Activated T-cell treated with anti-CD3 and anti-CD28 coated beads, Interleukin-2, amount 50 U/mL, for 72 hours (primary cell): ENCODE measurements at places on chromosomes 7 and 10. TPM values are rescaled to one million over a fixed set of nuclear protein-coding genes. Genes with fewer than 3 reads are reported as not detected.

DNA sequence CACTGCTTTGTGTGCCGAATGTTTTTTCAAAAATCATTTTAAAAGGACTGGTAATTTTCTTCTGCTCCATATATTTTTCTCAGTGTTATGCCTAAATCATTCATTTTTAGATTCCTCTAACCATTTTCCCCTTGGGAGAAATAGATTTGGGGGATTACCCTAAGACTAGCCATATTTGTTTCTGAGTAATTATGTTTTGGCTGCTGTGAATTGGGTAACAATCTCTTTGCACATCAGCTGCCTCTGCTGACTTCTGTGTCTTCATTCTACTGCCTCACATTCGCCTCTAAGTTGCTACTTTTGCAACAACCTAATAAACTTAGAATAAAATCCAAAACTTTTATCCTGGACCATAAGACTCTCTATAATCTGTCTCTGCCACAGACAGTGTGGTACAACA lies 18.5 kb upstream of the MRC1 start:
- DNase-seq: no peak

GRID2IP gene
- 0.28 TPM for total RNA-seq

- DNase-seq: no peak
Observed at GRCh38 chr7:123057911-123058310, 62.4 kb upstream of the TAS2R16 start.

DNA sequence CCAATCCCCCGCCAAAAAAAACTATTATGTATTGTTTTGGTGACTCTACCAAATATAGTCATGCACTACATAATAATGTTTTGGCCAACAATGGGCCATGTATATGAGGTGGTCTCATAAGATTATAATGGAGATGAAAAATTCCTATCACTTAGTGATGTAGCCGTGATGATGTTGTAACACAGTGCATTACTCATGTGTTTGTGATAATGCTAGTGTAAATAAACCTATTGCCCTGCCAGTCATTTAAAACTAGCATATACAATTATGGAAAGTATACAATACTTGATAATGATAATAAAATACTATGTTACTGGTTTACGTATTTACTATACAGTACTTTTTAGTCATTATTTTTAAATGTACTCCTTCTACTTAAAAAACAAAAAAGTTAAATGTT lies 101.5 kb downstream of the SLC25A40 start:
- DNase-seq: no peak

H2BK1 gene
- 4.4 TPM for total RNA-seq

DNA sequence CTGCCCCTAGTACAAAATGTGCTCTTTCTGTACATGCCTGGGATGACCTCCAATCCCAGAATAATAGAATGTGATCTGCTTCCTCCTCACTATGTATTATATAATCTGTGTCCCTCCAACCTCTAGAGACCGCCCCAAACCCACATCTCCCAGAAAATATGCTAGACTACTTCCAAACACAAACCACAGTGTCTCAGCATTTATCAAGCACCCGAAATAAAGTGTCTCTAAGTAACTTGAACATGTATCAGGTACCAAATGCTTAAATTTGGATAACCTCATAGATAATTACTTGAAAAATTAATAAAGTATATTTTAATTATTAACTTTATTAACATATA lies 16.1 kb downstream of the LYZL1 start:
- no peak for DNase-seq

DNA sequence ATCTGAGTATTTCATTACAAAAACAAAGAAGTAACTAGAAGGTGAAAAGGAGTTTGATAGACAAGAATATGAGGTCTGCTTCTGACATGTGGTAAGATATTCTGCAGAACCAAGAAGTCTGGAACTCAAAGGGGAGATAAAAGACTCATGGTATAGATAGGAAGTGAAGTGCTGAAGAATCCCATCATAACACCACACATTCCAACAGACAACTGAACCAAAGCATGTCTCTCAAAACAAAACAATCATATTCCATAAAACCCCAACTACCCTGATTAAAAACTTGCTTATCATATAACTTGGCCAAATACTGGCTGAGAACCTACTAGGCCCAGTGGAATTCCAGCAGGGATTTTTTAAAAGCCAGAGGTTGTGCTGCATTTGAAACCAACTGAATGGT lies 178.7 kb downstream of the JAZF1 start:
- no peak for DNase-seq

- no peak for DNase-seq
Observed at GRCh38 chr7:30956704-30957103, 7.0 kb upstream of the GHRHR start.

- DNase-seq: peak; percentile 88
Observed at GRCh38 chr7:55534262-55534915, 37.9 kb downstream of the VOPP1 start.

SPDYE9 gene
- total RNA-seq: not detected

DNA sequence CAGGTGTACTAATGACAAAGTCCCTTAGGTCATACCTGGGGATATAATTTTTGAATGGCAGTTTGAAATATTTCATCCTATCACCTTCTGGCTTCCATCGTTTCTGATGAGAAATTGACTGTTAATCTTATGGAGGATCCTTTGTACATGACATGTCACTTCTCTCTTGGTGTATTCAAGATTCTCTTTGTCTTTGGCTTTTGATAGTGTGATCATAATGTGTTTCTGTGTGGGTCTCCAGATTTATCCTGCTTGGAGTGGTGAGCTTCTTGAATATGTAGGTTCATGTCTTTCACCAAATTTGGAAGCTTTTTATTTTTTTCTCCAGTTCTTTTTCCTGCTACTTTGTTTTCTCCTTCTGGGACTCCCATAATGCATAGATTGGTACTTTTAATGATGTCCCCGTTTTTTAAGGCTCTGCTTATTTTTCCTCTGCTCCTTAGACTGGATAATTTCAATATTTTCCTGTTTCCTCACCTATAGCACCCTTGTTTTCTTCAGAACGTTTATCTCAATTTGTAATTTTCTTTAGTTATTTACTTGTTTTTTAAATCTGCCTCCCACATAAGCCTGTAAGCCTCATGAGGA lies 4.4 kb downstream of the RBM33 start:
- no peak for DNase-seq

- DNase-seq: no peak
Observed at GRCh38 chr10:75159519-75159918, 48.1 kb downstream of the SAMD8 start.

GRCh38 chr10:6061056-6061455 lies 1.1 kb downstream of the IL2RA start:
- DNase-seq: no peak

DNA sequence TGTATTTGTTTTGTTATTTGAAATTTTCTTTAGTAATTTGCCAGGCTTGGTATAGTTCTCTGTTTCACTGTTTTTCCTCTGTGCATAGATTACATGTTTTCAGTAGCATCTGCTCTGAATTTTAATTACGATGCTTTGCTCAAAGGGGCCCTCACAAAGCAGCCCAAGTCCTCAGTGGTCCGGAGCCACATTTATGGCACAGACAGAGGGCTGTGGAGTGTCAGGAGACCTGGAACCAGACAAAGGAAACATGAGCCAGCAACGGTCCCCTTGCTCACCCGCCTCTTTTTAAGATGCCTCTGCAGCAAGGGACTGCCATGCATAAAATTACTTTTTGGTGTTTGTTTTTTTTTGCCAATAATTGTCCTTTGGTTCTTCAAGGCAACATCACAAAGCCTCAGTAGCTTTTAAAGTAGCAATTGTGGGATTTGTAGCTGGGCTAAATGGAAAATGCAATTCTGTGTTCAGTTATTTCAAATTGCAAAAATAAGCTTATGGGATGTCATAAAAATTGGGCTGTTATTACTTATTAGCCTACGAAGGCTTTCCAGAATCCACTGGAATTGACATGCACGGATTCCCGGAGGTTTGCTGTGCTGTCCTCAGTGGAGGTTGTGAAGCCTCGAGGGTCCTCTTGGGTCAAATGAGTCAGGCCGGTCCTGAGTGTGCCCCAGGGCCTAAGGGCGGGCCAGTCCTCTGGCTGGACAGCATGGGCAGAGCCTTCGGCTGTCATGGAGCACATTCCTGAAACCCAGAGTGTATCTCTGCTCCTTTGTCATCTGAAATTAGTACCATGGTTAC lies 422.8 kb downstream of the GLRX3 start:
- no peak for DNase-seq

- no peak for DNase-seq
Observed at GRCh38 chr10:93072713-93073538, 767 bp upstream of the CYP26A1 start.

OR6V1 gene
- not detected for total RNA-seq

- DNase-seq: peak; percentile 7
Observed at GRCh38 chr10:119817991-119818888, 54.4 kb downstream of the MCMBP start.

- DNase-seq: no peak
Observed at GRCh38 chr7:134938141-134938540, 48.2 kb upstream of the AGBL3 start.

DNA sequence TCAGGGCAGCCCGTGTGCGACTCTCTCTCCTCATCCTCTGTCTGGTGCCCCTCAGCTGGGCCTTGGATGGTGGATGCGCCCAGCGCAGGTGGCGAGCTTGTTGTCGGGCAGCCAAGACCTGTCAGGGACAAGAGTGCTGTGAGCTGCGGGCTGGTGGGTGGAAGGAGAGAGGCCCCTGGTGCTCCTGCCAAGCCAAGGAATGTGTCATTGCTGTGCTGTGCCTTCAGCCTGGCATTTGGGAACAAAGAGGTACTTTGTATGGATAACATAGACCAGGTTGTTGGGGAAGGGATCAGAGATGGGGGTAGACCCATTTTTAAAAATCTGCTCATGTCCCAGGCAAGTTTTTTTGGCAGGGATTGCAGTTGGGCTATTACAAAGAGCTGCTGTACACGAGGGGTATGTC lies 120.9 kb downstream of the PKD1L1 start:
- no peak for DNase-seq

CCDC136 gene
- total RNA-seq: 4.6 TPM

DNA sequence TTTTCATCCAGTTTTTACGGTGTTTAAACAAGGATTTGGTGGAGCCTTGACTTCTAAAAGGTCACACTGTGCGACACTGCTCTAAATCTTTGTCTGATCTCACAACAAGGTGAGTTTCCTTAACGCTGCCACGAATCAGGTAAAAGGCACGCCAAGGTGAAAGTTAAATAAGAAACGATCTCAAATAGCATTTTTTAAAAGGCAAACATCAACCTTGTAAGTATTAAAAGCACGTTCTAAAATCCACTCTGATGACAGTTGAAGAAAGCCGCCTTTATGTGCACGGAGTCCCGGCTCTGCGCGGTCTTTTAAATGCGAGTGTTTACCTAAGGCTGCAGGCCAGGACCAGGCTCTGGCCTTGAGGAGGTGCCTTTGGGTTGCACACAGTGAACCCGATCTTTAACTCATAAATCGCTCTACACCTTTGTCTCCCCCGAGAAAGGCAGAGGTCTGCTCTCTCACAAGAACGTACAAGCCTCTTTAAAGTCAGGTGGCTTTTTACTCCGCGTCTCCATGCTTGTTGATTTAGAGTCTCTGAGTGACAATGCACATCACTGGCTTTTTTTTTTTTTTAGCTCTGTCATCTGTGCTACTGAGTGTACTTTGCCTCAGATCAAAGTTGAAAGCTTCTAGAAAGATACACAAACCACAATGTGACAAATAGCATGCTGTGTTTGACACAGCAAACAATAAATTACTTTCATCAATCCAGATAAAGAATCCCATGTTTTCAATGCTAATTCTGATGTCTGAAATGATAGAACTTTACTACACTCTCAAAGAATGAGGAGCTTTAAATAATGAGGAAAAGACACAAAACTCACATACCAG lies 25.9 kb upstream of the RNF32 start:
- no peak for DNase-seq

DNA sequence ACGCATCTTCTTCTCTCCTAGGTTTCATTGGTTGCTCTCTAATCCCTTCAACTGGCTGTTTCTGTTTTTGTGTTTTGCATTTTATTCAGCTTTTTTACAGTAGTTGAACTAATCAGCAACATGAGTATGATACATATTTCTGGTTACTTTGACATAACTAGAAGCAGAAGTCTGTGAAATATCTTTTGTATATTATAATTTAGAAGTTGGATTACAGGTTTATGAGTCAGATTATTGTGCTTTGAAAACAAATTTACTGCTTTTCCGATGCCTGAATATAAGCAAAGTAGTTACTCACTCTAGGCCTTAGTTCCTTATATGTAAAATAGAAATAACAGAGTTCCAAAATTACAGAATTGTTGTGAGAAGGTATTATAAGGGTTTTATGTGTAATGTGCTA lies 96.2 kb upstream of the MEOX2 start:
- DNase-seq: no peak

- no peak for DNase-seq
Observed at GRCh38 chr7:28960071-28960840, 2.1 kb upstream of the TRIL start.
